ENCODE measurements at places on chromosomes 5 and 9.

DNA sequence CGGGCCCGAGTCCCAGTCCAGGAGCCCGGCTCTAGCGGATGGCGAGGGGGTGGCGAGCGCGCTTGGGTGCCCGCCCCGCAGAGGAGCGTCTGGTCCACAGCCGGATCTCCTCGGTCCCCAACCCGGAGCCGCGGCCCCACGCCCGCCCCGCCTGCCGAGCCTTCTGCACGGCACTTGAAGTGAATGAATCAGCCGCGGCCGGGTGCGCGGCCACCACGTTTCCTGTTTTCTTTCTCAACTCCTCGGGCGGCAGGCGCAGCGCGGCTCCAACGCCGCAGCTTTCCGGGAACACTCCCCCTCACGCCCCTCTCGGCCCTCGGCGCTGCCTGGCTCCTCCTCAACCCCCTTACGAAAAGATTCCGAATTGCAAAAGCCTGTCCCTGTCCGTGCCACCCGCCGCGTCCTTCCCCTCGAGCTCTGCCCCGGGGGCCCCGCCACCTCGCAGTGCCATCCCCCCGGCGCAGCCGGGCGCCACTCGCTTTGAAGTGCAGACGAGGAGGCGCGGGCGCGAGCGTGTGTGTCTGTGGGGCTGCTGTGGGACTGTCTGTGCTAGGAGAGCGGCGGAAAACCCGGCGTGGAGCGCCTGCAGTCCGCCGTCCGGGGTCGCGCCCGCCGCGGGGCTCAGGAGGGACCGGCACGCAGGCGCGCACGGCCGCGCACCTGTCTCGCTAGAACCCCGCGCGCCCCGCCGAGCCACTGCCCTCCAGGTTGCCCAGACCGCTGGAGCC is 456.6 kb downstream of the RAB3C start:
- peak; percentile 78 for DNase-seq

DNA sequence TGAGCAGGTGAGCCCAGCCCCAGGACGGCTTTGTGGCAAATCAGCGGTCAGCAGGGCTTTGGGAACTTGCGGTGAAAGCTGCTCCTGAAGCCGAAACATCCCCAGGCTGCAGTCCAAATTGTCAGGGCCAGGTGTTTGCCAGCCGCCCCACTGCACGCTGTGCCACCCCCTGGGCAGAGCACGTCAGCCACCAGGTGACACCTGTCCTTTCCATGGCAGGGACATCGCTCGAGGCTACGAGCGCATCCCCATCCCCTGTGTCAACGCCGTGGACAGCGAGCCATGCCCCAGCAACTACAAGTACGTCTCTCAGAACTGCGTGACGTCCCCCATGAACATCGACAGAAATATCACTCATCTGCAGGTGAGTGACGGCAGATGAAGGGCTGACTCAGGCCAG is 64.4 kb upstream of the CACNA1B start:
- DNase-seq, result no peak

DNA sequence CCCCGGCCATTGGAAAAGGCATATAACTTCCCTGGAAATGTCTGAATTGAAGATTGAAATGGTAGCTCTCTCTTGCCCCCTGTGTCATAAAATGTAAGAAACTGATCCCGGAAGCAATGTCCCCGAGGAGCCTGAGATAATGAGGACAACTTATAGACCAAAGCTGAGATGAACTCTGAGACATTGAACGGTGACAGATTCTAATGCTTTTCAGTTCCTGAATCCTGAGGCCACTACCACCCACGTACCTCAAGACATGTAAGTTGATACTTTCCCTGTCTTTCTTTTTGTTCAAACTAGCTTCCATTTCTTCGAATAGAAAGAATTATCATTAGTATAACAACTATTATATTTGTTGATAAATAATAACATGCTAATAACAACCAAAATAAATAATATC is 51.0 kb downstream of the KIF4B start:
- DNase-seq, result no peak

- DNase-seq, result no peak
Observed at GRCh38 chr5:59027145-59027907, 444.5 kb downstream of the RAB3C start.

GRCh38 chr5:36876965-36877666 is 547 bp downstream of the NIPBL start:
- peak; percentile 36 for DNase-seq

DNA sequence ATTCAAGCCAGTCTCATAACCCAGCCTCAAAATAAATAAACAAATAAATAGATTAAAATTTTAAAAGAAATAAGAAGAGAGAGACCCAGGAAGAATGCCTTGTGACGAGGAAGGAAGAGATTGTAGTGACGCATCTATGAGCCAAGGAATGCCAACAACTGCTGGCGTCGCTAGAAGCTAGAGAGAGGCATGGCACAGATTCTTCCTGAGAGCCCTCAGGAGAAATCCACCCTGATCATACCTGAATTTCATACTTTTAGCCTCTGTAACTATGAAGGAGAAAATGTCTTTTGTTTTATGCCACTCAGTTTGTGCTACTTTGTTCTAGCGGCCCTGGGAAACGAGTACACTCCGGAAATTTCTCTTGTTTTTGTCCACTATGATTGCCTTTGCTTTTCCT is 103.9 kb downstream of the C9orf50 start:
- no peak for DNase-seq

GRCh38 chr9:112705768-112706427 is 12.0 kb downstream of the INIP start:
- DNase-seq, result no peak

DNA sequence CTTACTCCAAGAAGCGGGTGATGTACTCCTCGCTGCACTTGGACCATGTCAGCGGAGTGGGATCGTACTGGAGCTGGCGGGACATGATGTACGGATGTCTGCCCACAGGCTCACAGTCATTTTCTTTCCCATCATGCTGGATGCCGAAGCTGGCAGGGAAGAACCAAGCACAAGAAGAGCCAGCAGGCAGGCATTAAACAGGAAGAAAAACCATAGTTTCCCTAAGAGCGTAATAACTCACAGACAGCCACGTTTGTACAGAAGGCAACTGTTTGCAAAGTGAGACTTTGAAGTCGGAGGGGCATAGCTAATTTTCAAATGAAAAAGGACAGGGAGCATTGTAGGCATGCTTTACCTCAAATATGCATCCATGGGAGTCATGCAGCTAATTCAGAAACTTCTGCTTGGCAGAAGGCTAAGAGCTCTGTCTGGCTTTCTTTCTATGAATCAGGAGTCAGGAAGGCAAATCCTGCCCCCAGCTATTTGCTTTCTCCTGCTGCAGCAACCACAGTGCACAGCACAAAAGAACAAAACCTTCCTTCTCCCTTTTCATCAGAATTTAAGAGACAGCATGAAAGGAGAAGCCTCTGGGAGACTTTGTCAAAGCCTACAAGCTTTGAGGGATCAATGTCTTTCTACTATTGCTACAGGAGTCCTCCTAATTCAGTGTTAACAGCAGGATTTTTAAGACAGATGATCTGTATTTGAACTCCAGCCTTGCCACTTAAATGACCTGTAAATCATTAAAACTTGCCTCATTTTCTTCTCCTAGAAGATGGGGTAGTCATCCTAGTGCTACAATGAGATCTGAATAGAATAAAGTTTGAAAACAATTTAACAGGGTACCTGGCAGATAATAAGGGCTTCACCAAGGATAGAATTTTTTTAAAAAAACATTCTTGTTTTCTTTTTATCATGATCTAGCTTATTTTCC is 209.1 kb downstream of the TARS1 start:
- no peak for DNase-seq

- no peak for DNase-seq
Observed at GRCh38 chr5:9370256-9370655, 175.6 kb downstream of the SEMA5A start.

- DNase-seq, result no peak
Observed at GRCh38 chr5:160242145-160242544, 12.8 kb downstream of the FABP6 start.

DNA sequence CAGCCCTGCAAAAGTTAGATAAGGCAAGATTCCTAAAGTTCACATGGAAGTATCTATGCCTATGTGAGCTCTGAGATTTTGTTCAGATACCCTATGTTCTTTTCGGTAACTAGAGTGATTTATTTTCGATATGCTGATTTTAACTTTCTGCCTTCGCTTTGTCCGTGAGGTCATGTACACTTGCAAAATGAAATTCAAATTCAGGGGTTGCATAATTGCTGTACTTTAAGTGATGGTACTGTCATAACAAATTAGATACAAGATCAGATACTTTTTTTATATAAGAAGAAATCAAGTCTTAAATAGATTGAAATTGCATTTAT is 350 bp upstream of the ECPAS start:
- no peak for DNase-seq

DNA sequence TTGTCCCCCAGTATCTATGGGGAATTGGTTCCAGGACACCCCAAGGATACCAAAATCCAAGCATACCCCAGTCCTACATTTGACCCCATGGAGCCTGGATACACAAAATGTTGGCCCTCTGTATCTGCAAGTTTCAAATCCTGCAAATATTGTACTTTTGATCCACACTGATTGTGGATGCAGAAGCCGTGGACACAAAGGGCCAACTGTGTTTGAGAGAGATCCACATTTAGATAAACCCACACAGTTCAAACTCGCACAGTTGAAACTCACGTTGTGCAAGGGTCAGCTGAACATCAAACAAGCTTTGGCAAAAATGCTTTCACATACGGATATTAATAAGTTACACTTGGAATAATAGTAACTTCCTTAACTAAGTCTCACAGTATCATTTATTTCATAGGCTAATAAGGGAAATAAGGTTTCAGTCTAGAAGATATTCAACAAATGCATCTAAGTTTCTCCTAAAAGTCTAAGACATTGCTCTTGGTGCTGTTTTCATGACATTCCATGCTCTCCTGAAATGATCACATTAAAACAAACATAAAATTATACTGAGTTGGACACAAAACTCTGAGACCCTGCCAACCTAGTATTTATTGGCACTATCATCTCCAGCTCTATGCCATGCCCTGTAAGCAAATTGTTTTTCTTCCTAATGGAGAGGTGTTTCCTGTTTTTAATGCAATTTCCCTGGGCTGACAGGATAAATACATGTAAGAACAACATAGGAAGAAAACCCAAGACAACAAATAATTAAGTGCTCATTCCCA is 32.3 kb downstream of the ACTL7A start:
- DNase-seq, result no peak

- no peak for DNase-seq
Observed at GRCh38 chr9:2262386-2263071, 247.4 kb downstream of the SMARCA2 start.

GRCh38 chr5:151038801-151039238 is 18.4 kb downstream of the GPX3 start:
- DNase-seq, result no peak

DNA sequence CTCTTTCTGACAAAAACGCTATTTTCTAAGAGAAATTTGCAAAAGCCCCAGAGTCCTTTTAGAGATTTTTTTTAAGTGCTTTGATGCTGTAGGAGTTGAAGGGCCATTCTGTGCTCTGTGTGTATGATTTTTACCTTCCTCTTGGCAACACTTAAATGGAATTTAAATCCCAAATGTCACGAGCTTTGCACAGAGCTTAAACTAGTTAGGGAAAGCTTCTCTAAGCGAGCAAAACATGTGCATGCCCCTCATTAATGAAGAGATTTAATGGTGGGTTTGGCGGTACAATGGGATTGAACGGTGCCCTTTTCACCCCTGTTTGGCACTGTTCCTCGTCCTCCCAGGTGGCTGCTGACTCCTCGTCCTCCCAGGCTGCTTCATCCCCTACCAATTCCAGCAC is 220.7 kb downstream of the DRD1 start:
- no peak for DNase-seq

- peak; percentile 37 for DNase-seq
Observed at GRCh38 chr9:124216474-124217176, 41.1 kb upstream of the NEK6 start.

DNA sequence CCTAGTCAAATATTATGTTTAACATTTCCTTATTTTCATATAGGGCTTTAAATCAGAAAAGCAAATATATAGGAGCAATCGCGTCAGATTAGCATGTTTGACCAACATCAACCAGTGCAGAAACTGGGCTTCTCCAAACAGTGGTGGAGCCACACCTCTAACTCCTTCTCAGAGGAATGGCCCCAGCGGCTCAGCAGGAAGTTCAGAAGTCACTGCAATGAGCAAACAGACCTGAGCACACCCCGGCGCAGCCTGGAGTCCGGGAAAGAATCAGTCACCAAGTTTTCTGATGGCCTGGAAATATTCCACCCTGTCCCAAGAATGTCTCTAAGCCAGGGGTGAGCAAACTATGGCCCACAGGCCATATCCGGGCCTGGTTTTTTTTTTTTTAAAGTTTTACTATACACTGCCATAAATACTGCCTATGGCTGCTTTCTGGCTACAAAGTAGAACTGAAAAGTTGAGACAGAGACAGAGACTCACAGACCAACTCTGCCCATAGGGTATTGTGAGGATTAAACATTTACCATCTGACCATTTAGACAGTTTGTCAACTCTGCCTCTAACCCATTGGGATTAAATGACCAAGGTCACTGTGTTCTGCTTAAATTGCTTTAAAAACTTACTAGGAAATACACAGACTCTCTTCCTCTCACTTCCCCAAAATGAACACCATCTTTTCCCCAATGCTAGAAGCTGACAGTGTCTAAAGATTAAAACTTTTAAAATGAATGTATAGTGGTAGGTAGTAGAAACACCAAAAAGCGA is 5.4 kb downstream of the GOLM1 start:
- no peak for DNase-seq

DNA sequence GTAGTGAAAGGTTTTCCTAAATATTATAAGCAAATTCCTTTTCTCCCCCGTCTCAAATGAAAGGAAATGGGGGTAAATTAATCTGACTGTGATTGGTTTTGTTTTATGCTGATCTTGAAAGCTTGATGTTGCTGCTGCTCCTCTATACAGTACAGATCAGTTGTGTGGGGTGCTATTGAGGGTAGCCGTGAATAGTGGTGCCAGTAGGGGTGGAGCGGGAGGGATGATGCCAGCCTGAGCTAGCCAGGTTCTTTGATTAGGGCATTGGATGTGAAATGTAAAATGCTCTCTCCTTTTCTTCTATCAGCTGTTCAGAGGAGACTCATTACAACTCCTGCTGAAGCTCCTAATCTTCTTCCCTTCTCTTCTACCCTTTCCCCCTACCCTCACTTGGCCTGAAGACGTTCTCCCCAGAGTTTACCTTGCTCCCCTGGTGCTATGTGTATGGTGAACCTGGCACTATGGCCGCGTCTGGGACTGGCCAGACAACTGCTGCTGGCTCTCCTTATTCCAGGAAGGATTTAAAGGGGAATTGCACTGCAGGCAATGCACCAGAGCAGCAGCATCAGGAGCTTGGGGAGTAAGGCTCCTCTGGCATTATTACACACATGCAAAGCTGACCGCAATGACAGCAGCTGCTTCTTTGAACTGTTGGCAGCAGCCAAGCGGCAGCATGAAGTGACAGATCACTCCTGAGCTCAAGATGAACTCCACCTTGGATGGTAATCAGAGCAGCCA is 566 bp downstream of the GPR21 start:
- DNase-seq, result no peak

GRCh38 chr5:156913719-156914370 is 49.2 kb downstream of the TIMD4 start:
- DNase-seq, result no peak

DNA sequence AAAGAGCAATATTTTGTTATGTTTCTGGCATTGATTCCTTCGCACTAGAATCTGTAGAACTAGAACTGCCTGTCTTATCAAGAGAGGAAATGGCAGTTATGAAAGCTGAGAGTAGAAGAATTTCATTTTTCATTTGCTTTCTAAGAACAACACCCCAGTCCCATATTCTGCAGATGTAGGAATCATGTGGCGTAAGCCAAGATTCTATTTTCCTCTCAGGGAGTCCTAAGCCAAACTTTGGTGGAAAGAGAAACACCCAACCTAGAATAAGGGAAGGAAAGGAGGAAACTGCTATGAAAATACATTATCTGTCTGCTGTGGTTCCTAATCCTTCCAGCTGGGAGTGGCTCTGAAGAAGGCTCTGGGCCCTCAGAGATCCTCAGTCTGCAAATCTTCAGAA is 1176.9 kb upstream of the C9orf72 start:
- DNase-seq, result no peak

GRCh38 chr9:34892886-34893285 is 65.2 kb upstream of the PHF24 start:
- DNase-seq, result no peak
